Common myeloid progenitor, CD34-positive (primary cell): ENCODE measurements at places on chromosomes 5 and 9.

DNA sequence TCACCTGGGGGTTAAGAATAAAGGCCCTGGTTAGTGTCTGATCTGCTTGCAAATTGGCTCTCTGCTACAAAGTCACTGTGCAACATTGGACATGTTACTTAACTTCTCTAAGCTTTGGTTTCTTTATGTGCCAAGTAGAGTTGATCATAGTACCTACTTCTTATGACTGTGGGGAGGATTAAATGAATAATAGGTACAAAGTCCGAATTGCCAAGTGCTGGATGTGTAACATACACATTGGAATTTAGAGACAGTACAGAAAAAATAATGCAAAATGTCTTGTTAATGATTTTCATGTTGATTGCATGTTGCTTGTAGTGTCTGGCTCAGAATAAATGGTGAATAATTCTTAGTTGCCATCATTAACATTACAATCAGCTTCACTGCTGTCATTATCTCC lies 2.2 kb downstream of the DOCK8 start:
- no peak for DNase-seq

DNA sequence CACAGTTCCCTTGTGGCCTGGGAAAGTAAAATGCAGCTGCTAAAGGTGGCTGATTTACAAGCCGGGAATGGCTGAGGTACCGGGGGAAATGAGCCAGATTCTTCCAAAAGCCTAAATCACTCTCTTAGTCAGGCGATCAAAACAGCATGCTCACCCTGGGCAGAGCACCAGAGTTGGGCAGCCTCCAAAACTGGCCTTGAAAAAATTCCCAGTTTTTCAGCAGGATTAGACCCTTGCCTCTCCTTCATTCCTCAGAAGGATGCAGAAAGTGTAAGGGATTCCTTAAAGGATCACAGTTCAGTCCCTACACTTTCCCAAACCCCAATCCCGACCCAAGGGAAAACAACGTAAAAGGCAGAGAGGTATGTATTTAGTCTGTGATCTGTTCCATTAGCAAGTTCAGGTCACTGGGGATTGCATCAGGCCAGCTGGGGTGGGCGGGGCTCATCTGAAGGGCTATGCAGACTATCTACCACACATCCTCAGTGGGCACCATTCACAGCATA lies 16.9 kb downstream of the TMEM174 start:
- no peak for DNase-seq

DNA sequence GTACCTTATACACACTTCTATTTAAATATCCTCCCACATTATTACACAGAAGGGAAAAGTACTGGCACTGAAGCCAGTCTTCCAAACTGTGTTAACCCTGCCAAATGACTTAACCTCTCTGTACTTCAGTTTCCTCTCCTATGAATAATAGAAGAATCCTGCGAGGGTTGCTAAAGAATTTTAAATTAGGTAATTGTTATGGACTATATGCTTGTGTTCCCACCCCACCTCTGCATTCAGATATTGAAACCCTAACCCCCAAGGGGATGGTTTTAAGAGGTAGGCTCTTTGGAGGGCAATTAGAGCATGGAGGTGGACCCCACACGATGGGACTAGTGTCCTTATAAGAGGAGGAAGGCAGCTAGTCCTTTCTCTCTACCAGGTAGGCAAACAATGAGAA lies 72.7 kb downstream of the TTLL11 start:
- DNase-seq: no peak

- no peak for DNase-seq
Observed at GRCh38 chr5:3862906-3863305, 267.3 kb downstream of the IRX1 start.

GRCh38 chr5:31270396-31270795 lies 76.9 kb downstream of the CDH6 start:
- DNase-seq: peak; percentile 45

GRCh38 chr5:42520203-42520602 lies 97.0 kb downstream of the GHR start:
- no peak for DNase-seq

GRCh38 chr5:9361835-9362234 lies 184.0 kb downstream of the SEMA5A start:
- peak; percentile 87 for DNase-seq

DNA sequence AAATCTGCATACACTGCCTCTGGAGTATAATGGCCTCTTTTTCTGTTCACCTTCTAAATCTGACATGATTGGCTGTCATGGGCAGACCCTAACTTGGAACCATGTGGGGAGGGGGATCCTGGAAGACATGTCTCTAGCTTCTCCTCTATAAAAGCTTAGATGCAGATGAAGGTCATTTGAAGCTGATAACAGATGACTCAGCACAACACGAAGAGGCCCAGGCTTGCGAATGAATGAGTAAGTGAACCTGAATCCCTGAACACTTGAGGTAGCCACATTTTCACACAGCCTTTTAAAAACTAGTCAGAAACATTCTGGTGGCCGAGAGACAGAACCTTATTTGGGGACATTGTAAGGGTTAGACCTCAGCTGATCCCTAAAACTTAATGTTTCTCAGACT lies 282.6 kb downstream of the ELAVL2 start:
- DNase-seq: no peak

DNA sequence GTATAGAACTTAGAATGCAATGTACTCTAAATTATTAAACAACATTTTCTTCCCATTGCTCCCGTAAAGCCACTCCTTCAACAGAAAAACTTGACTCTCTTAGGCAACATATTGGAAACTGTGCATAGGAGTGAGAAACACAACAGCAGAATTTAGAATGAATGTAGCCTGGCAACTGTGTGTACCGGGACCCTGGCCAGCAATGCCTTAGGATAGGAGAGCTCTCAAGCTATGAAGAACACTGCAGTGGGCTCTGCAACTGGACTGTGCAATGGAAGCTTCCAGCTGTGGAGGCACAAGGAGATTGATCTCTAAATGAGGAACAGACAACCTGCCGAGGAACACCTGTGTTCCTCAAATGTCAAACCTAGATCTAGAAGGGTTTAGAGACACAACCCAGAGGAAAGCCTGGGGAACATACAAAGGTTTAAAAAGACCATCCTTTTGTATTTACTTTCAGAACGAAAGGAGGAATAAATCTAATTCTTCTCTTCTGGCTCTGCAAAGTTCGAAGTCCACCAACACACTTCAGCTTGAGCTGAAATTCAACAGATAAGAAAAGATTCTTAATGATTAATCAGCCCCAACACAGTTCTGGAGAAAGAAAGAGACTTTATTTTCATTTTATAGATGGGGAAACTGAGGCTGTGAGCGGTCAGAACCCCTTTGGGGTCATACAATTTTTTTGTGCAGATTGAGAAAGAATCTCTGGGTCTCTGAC lies 51.5 kb upstream of the ARL15 start:
- no peak for DNase-seq

- peak; percentile 87 for DNase-seq
Observed at GRCh38 chr5:60578315-60578714, 121.7 kb downstream of the DEPDC1B start.

DNA sequence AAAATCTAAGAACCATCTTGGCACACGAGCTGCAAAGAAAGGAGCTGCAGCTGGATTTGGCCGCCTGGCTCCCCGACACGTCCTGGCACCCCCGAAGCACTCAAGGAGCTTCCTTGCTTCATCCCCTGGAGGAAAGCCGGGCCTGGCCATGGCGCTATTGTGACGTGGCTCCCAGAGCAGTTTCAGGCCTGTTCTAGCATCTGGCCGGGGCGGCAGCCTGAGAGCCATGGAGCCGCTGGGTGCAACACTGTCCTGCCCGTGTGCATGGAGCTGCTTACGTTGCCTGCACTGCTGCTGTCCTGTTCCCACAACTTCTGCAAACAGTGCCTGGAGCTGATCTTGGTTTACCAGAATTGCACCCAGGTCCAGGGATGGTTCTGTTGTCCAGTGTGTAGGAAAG lies 63.5 kb downstream of the PTPDC1 start:
- no peak for DNase-seq

- no peak for DNase-seq
Observed at GRCh38 chr9:107738789-107739188, 249.2 kb upstream of the KLF4 start.

GRCh38 chr5:78221964-78222451 lies 72.5 kb downstream of the AP3B1 start:
- DNase-seq: peak; percentile 57

DNA sequence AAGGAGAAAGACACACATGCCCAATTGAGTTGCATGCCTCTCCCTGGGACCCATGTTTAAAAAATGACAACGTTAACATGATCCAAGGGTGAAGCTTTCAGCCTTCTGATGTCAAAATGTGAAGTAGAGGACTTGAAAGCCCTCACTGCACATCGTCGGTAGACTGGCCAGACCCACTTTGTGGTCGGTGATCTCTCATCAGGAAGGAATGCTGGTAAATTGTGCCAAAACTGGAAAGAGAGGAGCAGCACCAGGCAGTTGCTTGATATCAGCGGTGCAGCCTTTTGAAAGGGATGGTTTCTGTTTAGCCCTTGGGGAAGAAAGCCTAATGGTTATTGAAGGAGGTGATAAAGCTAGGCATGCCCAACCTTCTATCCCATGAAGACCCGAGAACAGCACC lies 125.3 kb upstream of the MARCHF11 start:
- no peak for DNase-seq

DNA sequence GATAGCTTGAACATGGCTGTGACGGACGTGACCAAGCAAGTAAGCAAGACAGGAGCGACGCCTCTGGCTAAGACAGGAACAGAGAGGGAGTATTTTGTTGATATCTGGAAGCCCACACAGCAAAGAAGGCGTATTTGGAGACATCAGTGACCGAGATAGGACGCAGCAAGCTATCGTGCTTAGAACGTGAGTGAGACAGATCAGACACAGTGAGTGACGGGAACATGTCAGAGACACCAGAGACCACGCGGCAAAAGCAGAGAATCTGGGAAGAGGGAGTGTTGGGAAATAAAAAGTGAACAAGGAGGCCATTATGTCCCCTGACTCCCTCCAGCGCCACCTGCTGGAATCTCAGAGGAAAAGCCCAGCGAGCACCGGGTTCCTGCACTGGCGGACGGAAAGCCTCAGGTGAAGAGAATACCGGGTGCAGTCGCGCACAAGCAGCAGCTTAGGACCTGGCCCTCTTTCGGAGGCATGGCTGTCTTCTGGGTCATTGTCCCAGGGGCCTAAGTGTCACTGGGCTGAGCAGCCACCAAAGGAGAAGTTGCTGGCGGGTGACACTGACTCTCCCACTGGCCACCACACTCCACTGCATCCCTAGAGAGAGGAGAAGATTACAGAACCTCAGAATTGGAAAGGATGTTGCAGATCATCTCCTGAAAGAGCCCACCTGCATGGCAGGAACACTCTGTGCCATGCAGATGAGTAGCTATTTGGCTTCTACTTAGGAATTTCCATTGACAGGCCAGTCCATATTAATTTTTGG lies 99.1 kb downstream of the FBXO38 start:
- peak; percentile 61 for DNase-seq

- no peak for DNase-seq
Observed at GRCh38 chr5:181219262-181220177, 3.6 kb upstream of the TRIM41 start.

- peak; percentile 80 for DNase-seq
Observed at GRCh38 chr5:145854651-145855258, 18.1 kb downstream of the GRXCR2 start.

DNA sequence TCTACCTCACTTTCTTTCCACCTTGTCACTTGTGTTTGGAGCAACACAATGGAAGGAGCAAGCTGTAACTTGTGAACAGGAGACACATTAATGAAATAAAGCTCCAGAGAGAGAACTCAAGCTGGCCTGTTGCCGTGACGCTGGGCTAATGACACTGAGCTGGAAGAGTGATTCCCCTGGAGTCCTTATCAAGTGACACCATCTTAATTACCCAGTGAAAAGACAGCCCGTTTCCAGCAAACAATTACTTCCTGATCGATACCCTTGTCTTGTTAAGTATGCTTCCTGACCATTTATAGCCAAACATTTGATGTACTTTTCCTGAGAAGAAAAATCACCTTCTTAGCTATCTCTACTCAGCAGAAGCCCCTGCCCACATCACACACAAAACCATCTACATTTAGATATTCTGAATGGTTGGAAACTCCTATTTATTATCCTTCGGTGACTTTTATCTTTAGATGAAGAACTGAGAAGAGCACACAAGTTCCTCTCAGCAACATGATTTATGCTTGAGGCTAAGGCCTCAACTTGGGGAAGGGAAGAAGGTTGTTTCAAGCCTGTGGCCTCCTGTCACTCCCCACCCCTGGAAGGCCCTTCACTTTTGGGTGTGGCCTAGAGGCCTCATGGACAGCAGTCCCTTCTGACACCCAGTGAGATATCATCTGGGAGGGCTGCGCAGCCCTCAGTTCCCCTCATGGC lies 34.1 kb downstream of the CRHBP start:
- DNase-seq: no peak

- DNase-seq: no peak
Observed at GRCh38 chr9:7001571-7001970, 243.8 kb downstream of the KDM4C start.

GRCh38 chr9:71928806-71929205 lies 17.4 kb downstream of the C9orf85 start:
- no peak for DNase-seq

- DNase-seq: no peak
Observed at GRCh38 chr5:78644129-78644528, 4.4 kb downstream of the LHFPL2 start.

DNA sequence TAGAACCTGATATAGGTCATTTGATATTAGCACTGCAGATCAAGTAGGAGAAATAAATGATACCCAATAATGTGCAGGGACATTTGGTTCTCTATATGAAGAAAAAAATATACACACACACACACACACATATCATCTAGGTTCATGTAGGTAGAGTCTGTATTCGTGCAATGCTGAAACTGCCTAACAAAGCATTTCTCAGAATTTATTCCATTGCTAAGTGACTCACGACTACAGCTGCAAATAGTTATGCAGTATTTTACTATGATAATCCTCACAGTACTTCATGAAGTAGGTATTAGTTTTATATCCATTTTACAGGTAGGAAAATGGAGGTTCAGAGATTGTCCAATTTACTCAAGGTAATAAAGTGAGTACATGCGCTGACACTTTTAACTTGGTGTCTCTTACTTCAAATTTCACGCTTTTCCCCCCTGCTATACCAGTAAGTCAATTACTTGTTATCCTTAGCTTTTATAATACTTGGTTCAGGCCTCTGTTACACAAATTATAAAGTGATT lies 2.4 kb downstream of the GIN1 start:
- no peak for DNase-seq

- no peak for DNase-seq
Observed at GRCh38 chr5:165108809-165109208, 1603.4 kb downstream of the MAT2B start.

GRCh38 chr5:139378101-139378825 lies 4.8 kb downstream of the SLC23A1 start:
- DNase-seq: no peak

DNA sequence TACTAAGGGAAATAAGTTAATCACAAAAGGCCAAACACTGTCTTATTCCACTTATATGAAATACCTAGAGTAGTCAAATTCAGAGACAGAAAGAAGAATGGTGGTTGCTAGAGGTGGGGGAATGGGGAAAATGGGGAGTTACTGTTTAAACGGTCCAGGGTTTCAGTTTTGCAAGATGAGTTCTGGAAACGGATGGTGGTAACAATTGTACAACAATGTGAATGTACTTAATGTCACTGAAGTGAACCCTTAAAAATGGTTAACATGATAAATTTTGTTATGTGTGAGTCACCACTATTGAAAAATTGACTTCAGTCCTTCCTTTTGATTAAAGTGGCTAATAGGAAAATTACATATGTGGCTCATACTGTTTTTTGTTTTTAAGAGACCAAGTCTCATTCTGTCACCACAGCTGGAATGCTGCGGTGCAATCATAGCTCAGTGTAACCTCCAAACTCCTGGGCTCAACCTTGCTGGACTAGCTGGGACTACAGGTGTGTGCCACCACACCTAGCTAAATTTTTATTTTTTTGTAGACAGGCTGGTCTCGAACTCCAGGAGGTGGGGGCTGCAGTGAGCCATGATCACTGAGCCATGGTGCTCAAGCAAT lies 8.7 kb downstream of the UBQLN1 start:
- no peak for DNase-seq
